ENCODE measurements at places on chromosomes 4 and X.

- no peak overlapping the region for H3K4me3 ChIP-seq
- no peak overlapping the region for H3K27ac ChIP-seq
- no peaks in the 10 kb centered on the region for H3K4me1 ChIP-seq
- peak; percentile 3 for DNase-seq
- H3K36me3 ChIP-seq: no peaks in the 10 kb centered on the region
- no peaks in the 10 kb centered on the region for H3K27me3 ChIP-seq
These were observed 27.3 kb downstream of the CT45A1 start for GRCh38 chrX:135740681-135741149.

DNA sequence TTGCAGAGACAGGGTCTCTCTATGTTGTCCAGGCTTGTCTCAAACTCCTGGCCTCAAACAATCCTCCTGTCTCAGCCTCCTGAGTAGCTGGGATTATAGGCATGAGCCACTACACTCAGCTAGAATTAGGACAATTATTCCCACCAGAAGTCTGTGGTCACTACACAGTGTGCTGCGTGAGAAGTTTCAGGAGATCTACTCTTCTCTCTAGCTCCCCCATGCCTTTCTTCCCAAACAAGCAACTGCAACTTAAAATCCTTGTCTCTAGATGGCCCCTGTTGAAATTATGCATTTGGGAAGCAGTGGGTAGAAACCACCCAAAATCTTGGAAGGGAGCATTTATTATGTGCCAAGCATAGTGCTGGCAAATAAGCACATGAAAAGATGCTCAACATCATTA is 21.1 kb upstream of the MAP7D3 start:
- H3K4me1 ChIP-seq: no peaks in the 10 kb centered on the region
- H3K27ac ChIP-seq: no peak overlapping the region
- no peak overlapping the region for H3K4me3 ChIP-seq
- no peaks in the 10 kb centered on the region for H3K27me3 ChIP-seq
- DNase-seq: no peak

DNA sequence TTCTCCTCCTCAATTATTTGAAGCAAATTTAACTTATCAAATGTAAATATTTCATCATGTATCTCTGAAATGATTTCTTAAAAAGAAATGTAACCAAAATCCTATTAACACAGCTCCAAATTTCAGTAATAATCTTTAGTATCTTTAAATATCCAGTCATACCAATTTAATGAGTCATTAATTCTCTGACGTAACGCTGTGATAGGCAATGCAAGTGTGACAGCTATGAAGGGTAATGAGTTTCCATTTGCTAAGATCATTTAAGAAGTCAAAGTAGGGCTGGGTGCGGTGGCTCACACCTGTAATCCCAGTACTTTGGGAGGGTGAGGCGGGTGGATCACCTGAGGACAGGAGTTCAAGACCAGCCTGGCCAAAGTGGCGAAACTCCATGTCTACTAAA is 15.6 kb downstream of the RPS3A start:
- no peak overlapping the region for H3K4me3 ChIP-seq
- H3K36me3 ChIP-seq: peaks cover 3% of the 10 kb centered on the region
- H3K27ac ChIP-seq: no peak overlapping the region
- DNase-seq: no peak

DNA sequence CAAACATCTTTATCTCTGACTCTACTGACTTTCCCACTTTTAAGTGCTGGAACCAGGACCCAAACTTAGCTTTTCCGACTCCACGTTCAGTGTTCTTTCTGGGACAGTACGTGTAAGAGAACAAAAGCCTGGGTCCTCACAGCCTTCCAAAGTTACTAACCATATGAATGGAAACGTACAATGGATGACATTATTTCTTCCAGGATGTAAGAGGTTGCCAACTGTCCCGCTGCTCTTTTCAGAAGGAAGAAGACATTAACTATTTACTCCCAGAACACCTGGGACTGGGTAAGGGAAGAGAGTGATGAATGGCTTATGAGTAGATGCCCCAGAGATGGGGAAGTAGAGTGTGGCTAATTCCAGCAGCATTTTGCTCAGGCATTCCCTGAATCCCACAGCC is 114.7 kb downstream of the TRAPPC11 start:
- H3K27ac ChIP-seq: no peak overlapping the region
- DNase-seq: no peak
- H3K4me3 ChIP-seq: no peak overlapping the region
- no peaks in the 10 kb centered on the region for H3K36me3 ChIP-seq
- H3K4me1 ChIP-seq: peaks cover 6% of the 10 kb centered on the region
- no peaks in the 10 kb centered on the region for H3K27me3 ChIP-seq

DNA sequence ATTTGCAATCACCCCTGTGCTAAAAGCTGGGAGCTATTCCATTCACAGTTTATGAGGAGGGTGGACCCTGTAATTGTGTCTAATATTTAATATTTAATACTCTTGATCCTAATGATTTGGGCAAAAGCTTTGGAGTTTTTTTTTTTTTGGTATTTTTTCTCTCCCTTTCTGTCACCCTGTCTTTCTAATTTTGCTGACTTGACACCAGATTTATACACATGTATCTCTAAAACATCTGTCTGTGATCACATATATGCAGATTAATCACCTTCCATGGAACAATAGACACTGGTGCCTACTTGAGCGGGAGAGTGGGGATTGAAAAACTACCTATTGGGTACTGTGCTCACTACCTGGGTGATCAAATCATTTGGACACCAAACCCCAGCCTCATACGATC is 18.7 kb upstream of the ANTXR2 start:
- peaks cover 14% of the 10 kb centered on the region for H3K27me3 ChIP-seq
- H3K27ac ChIP-seq: no peak overlapping the region
- no peak overlapping the region for H3K4me3 ChIP-seq
- DNase-seq: no peak
- H3K36me3 ChIP-seq: no peaks in the 10 kb centered on the region

DNA sequence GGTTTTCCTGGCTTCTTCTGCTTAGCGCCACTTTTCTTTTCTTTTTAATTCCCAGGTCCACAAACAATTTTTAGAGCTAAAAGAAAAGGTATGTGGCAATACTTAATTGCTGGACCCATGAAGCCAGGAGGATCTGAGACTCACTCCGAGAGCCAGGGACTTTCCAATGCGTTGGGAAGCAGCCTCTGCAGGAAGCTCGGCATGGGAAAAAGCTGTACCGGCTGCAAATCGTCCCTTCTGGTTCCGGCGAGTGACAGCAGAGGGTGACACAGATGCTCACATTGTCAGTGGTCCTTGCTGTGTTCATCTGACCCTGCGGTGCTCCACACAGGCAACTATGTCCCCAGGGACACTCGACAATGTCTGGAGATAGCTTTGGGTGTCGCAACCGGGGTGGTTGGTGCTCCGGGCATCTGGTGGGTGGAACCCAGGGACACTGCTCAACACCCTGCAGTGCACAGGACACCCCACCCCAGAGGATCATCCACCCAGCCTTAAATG is 164.0 kb downstream of the PRKX start:
- peaks cover 13% of the 10 kb centered on the region for H3K4me1 ChIP-seq
- H3K27ac ChIP-seq: peak overlapping the region; percentile 9
- no peaks in the 10 kb centered on the region for H3K36me3 ChIP-seq
- peak; percentile 15 for DNase-seq
- peak overlapping the region; percentile 12 for H3K4me3 ChIP-seq

- H3K27me3 ChIP-seq: no peaks in the 10 kb centered on the region
- no peak overlapping the region for H3K4me3 ChIP-seq
- H3K27ac ChIP-seq: no peak overlapping the region
These were observed 34.0 kb upstream of the MAGEB2 start for GRCh38 chrX:30181353-30181752.
